H9 (cell line): ENCODE measurements at places on chromosomes 2 and 18. TPM values are rescaled to one million over a fixed set of nuclear protein-coding genes. Genes with fewer than 3 reads are reported as not detected.
A peak's percentile ranks its signal among the peaks of the same experiment; 100 is the strongest.

DNA sequence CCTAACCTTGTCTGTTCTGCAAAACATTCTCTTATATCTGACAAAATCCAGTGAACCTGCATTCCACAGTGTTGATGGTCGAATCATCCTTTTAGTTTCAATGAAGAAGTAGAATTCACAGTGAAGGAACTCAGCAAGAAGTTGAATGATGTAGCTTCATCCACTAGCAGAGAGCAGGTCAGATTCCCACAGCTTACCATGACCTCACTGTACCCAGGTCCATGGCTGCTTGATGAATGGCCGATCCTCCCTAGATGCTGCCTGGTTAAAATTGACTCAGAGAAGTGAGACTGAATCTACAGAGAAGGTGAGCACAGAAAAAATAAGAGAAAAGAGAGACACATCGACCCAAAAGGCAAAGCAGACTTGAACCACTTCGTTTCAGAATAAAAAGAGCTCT lies 906.0 kb upstream of the CHAC2 start:
- no peak for DNase-seq

DNA sequence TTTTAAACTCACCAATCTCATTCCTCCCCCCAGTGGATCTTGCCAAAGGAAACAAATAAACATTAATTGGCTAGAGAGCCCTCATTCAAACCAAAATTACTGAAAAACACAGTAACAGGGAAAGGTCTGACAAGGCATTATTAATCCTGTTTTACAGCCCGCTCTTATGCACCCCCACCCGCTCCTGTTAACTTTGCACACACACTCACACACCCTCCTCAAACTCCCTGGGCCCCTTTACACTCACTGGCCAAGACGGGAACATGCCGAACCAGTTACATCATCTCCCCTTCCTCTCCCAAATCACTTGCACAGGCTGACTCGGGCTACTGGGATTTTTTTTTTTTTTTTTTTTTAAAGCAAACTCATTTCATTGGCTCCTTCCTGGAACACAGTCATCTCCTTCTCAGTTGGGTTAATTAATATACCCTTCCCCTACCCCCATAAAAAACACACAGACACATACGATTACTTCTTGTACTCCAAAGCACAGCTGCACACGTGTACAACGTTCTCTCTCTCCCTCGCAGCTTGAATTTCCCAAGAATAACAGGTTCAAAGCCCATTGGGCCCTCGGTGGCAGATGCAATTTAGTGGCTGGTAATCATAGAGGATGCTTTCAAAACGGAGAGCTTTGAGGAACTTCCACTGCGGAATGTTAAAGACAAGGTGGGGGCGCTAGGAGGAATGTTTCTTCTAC lies 31.8 kb downstream of the KLF7 start:
- no peak for DNase-seq

- DNase-seq, result no peak
Observed at GRCh38 chr2:5766056-5766455, 73.9 kb downstream of the SOX11 start.

DNA sequence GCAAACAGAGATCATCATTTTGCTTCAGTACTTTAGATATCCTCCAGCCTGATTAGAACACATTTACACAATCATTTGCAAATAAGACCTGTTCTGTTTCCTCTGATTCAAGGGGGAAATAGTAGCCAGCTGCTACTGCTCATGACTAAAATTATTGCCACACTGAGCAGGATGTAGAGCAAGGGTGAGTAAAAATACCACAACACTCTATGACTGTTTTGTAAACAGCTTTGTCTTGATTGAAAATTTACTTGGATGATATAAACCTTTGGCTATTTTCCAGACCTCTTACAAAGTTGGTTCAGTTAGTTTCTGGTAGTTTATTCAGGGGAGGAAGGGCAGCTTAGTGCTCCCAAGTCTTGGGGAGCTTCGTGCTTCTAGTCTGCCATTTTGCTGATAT lies 286.4 kb upstream of the CNTNAP5 start:
- no peak for DNase-seq

DNA sequence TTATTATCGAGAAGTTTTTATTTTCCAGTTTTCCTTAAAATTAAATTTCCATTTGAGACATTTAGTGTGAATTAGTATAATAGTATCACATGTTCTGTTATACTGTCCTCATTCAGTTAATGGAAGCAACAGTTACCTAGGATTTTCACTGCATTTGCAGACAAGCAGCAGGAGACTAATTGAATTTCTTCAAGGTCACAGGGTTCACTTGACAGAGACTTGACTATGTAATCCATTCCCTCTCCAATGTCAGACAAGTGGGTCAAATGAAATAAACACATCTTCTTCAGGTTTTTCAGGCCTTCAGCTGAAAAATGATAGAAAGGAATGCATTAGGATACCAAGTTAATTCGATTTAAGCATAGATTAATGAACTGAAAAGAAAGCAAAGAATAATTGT lies 26.7 kb downstream of the NLRC4 start:
- no peak for DNase-seq

DNA sequence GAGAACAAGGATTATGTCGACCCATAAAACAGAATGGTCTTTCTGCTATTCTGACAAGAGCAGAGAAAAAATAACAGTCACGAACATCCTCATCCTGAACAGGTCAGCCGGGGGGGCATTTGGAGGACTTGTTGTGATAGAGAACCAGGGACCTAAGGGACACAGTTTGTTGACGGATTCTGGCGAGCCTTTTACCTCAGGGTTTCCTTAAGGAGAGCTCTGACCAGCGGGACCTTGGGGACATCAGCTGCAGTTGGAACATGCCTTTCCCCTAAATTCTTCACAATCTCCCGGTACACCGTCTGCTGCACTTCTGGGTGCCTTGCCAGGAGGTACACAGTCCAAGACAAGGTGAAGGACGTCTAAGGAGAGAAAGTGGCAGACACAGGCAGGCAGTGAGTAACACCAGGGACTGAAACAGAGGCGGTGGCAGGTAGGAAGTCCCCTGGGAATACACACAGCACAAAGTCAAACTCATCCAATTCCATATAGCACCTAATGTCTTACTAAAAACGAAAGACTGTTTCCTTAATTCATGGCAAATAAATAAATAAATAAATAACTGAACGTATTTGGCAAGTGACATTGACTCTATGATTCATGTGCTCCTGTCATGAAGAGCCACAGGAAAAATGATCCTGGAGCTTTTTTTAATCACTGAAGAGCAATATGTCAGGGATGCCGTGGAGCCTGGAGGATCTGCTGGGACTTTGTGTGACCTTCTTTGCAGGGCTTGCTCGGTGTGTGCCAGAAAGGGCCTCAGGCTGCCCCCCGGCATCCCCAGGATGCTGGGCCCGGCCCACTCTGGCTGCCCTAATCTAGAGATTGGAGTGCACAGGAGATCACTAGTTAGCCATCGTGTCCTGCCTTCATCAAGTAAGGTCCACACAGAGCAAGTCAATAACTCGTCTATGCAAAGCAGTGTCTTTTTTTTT lies 24.7 kb downstream of the CYP27C1 start:
- DNase-seq, result no peak

DNA sequence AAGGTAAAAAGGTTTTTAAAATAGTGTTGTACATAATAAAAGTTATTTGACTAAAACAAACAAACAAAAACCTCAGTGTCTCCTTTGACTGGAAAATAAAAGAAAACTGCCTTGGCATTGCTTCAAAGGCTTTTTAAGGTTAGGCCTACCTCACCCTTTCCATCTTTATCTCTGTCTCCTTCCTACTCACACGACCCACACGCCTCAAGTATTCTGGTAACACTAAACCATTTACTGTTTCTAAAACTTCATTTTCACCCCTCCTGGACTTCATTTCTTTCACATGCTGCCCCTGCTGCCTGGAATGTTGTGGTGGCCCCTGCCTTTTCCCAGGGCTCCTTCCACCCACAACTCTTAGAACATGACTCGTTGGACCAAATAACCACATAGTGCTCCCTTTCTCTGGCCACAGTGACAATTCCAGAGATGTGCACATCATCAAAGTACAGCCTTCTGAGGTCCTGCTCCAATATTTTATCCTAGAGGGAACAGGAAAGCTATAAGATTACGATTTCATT lies 54.0 kb downstream of the ERBB4 start:
- DNase-seq, result peak; percentile 31

DNA sequence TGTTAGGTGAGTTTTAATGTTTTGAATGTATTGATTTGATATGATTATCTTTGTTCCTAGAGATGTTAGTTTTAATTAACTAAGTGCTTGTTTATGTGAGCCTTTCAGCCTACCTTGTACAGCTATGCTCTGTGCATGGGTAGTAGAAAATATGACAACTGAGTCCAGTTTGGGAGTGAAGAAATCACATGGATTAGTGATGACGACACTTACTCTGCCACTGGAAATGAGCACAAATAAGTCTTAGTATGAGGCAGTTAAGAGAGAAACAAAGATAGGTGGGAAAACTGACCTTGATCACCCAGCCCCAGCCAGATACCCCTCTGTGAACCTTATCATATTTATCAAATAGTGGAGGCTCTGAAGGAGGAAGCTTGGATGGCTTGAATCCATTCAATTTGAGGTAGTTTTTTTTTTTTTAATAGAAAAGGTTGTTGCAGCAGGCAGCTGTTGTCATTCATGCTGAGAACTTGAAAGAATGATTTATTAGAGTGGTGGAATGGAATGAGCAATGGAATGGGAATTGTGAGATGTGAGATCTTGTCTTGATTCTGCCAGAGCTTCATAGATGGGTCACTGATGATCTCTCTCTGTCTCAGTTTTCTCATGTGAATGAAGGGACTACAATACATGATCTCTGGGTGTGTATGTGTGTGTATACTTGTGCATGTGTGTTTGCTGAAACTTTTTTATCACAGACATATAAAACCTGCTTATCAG lies 96.4 kb downstream of the MAP3K20 start:
- no peak for DNase-seq

GRCh38 chr18:5527603-5528002 lies 16.2 kb downstream of the EPB41L3 start:
- DNase-seq, result no peak

GRCh38 chr2:239251971-239252370 lies 148.8 kb downstream of the HDAC4 start:
- DNase-seq, result no peak

DNA sequence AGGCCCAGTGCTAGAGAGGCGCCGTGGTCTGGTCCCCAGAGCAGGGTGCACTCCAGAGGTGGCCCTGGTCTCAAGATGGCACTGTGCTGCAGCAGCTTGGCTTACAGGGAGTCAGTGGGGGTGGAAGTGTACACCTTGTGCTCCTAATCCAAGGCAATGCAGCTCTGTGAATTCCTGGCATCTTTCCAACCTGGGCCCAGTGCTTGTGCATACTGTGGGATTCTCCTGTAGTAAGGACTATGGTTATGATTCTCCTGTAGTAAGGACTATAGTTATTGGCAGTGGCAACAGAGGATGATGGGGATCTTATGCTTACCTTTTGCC lies 616.7 kb upstream of the REG3G start:
- DNase-seq, result no peak

DNA sequence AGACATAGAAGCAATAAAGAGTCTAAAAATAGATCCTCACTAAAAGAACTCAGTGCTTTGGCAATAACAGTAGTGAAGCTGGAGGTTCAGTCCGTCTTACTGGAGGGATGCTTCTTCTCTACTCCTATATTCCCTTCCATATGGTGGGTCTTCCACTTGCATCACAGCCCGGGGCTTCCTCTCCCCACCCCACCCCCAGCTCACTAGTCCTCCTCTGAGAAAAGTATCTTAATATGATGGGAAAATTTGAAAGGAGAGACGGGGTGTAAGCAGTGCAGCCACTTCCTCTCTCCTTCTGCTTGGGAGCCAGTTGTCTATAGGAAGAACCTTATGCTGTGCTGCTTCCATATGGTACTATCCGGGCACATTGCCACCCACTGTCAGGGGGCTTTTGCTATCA lies 57.2 kb upstream of the SPOPL start:
- DNase-seq, result no peak

- no peak for DNase-seq
Observed at GRCh38 chr18:62529597-62529996, 6.8 kb downstream of the ZCCHC2 start.

- no peak for DNase-seq
Observed at GRCh38 chr18:58288921-58289797, 245.1 kb downstream of the NEDD4L start.

DNA sequence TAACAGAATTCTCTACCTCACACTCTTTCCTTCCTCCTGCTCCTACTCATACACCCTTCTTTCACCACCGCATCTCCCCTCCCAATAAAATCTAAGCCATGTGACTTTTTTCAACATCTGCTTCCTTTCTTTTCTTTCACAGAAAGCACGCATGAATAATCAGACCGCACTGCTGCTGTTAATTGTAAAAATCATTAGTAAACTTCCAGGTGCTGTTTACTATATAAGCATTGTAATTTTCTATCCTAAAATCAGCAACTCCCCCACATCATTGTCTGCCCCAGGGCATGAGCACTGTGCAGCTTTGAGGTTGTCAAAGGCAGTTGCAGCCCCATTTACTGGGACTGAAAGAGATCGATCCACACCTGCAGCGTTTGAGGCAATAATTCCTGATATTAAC lies 782.6 kb upstream of the ID2 start:
- no peak for DNase-seq

- no peak for DNase-seq
Observed at GRCh38 chr2:123521854-123522253, 503.2 kb upstream of the CNTNAP5 start.

- no peak for DNase-seq
Observed at GRCh38 chr2:233258211-233258610, 6.7 kb downstream of the ATG16L1 start.

GRCh38 chr2:58540681-58541080 lies 299.6 kb upstream of the FANCL start:
- DNase-seq, result peak; percentile 48

GRCh38 chr2:106095478-106096298 lies 98.4 kb downstream of the UXS1 start:
- DNase-seq, result no peak

DNA sequence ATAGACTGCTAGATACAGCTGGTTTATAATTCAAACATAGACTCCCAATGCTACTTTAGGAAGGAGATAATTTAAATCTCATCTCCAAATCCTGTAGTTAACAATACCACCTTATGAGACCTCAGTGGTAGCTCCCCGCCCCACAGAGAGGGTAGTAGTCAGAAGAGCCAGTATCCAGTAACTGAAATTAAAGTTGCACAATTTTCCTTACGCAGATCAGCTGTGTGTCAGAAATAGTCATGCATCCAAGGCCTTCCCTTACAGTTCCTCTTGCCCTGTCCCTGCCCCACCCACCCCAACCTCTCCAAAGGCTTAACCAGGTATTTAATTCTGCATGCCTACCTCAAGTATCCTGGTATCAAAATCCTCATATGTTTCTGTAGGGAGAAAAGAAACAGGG lies 15.5 kb downstream of the MRPS5 start:
- DNase-seq, result no peak

QPCT gene
- total RNA-seq, result not detected in 2 replicates

TMEM237 gene
- total RNA-seq, result 37.7 and 38.4 TPM in 2 replicates

RAB17 gene
- total RNA-seq, result 25.9 and 31.9 TPM in 2 replicates

NT5C1B gene
- total RNA-seq, result not detected in 2 replicates

GPR45 gene
- total RNA-seq, result not detected in 2 replicates

ZSWIM2 gene
- total RNA-seq, result not detected in 2 replicates

EMILIN1 gene
- total RNA-seq, result 1.2 and 1.8 TPM in 2 replicates

PLEK gene
- total RNA-seq, result not detected in 2 replicates

ACKR3 gene
- 0.44 and 0.64 TPM in 2 replicates for total RNA-seq

TWIST2 gene
- total RNA-seq, result 0.22 and 0.33 TPM in 2 replicates

GREB1L gene
- total RNA-seq, result 2.1 and 2.7 TPM in 2 replicates

HRH4 gene
- not detected in 2 replicates for total RNA-seq

ALPG gene
- 1.3 and 1.4 TPM in 2 replicates for total RNA-seq

NR4A2 gene
- 1.5 and 2.0 TPM in 2 replicates for total RNA-seq
